ENCODE measurements at places on chromosomes 12 and 14.

DNA sequence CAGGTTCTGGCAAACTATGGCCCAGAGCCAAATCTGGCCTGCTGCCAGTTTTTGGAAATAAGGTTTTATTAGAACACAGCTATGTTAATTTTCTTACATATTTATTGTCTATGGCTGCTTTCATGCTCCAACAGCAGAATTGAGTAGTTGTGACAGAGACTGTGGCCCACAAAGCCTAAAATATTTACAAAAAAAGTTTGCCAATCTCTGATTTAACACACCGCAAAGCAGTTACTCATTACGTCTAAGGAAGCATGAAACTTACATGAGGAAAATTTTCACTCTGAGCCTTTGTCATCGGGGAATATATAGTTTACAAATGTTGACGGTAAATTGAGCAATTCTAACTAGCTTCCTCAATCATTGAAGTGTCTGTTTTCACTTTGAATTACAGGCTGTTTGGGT is 96.5 kb downstream of the UNC79 start:
- DNase-seq: no peak

GRCh38 chr12:42779186-42779859 is 189.8 kb upstream of the PRICKLE1 start:
- no peak for DNase-seq

DNA sequence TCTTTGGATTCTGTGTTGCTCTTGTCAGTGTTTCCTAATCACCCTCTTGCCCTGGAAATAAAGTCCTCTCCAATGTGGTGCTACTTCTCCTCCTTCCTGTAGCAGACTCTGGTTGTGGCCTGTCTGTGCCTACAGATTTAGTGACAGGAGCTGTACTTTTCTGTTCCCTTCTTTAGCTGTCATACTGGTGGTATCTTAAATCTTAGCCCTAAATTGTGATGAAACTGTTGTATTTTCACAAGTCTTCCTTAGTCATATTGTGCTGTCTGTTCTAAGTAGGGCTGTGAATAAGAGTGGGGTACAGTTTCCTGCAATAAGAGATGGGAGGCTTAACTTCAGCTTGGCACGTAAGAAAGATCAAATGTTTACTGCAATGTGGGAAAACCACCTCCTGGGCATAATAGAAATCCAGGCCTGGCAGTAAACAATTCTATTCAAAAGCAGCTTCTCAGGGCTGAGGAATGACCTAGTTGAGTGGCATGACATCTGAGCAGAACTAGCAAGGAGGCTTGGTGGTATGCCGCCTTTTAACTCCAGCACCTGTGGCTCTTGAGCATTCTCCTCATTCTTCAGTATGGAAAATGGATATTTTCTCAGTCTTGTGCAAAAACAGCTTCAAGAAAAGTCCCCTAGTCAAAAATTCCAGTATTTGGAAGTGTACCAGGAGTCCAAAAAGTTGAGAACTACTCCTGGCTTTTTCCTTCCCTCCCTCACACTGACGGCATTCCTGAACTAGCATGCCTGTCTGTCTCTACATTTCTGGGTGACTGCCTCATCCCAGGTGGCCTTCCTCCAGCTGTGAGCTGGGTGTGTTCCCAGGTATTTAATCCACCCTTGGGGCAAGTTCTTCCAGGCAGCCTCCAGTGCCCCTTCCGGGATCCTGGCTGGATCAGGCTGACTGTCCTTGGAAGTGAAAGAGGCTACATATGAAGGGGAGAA is 19.5 kb downstream of the ANO6 start:
- peak; percentile 50 for DNase-seq

- DNase-seq: no peak
These were observed 7.2 kb downstream of the ERC1 start for GRCh38 chr12:998020-998874.

- DNase-seq: no peak
These were observed 22.8 kb downstream of the TMEM19 start for GRCh38 chr12:71708658-71709057.

- DNase-seq: peak; percentile 53
These were observed 3.1 kb downstream of the LRFN5 start for GRCh38 chr14:41609704-41610183.

DNA sequence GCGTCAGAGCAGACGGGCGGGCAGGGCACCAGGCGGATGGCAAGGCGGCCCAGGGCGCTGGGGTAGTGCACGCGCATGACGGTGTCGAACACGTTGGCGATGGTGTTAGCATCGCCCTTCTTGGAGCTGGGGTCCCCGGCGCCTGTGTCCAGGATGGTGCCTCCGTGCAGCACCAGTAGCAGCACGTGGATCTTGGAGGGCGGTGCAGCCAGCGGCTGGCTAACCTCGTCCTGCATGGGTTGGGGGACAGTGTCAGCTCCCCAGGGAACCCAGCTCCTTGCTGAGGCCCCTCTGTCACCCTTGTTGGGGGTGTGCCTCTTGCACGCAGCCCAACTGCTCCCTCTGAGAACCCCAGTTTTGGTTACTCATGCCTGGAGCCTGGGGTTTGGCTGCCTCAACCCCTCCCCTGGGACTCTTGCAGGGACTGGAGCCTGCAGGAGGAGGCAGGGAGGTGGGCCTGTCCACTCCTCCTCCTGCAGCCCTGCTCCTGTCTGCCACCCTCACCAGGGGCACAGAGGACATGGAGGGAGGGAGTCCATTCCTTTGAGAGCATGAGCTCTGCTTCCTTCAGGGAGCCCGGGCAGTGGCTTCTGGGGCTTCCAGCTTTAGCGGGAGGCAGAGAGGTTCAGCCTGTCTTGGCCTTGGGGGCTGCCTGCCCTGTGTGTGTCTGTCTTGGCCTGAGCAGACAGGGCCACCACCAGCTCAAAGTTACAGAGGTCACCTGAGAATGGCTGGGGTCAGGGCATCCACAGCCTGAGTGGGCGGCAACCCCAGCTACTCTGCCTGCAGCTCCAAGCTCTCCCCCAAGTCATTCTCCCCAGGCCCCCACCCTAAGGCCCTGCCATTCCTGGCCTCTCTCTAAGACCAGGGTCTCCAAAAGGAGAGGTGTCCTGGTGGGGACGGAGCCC is 17.1 kb downstream of the ARL6IP4 start:
- DNase-seq: no peak

- DNase-seq: no peak
These were observed 3.9 kb upstream of the FGF23 start for GRCh38 chr12:4383304-4383865.

DNA sequence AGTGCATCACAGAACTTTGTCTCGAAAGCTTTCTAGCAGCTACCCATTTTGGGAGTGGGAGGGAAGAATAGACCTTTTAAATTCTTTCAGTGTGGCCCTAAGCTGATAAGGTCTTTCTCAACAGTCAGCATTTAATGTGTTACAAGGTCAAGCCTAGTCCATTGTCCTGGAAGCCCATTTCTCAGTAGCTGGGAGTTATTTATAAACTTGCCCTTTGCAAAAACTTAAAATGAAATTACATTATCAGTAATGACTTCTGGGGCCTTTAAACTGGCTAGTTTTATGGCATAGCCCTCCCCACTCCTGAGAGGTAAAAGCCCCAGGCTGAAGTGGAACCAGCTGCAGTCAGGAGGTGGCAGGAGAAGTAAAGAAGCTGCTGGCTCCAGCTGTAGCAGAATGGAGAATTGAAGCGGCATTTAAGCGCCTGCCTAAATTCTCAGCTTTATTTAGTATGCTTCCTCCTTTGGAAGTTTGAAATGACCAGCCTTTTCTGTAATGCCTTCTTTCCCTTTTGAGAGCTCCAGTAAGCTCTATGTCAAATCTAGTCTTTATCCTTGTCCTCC is 12.4 kb downstream of the COPZ1 start:
- no peak for DNase-seq

- DNase-seq: no peak
These were observed 31.4 kb downstream of the MVK start for GRCh38 chr12:109605016-109605415.

- no peak for DNase-seq
These were observed 108.7 kb upstream of the PRICKLE1 start for GRCh38 chr12:42698213-42698612.

DNA sequence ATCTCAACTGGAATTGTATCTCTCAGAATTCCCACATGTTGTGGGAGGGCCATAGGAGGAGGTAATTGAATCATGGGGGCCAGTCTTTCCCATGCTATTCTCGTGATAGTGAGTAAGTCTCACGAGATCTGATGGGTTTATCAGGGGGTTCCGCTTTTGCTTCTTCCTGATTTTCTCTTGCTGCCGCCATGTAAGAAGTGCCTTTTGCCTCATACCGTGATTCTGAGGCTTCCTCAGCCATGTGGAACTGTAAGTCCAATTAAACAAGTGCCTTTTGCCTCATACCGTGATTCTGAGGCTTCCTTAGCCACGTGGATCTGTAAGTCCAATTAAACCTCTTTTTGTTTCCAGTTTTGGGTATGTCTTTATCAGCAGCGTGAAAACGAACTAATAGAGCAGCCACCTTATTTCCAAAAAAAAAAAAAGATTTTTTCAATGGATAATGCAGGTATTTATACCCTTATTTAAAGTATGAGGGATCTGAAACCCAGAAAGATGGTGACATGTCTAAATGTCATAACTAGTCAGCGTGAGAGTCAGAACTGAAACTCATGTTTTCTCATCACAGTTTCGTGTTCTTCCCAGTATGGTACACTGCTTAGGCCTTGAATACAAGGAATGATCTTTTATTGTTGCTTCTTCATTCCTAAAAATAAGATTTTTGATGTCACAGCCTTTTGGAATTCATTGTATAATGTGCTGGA is 89.6 kb downstream of the ERC1 start:
- DNase-seq: no peak

- no peak for DNase-seq
These were observed 13.2 kb upstream of the LGALS3 start for GRCh38 chr14:55115861-55116245.

- DNase-seq: no peak
These were observed 243.1 kb downstream of the ERC1 start for GRCh38 chr12:1234073-1234472.

- peak; percentile 60 for DNase-seq
These were observed 152.9 kb downstream of the SLC41A2 start for GRCh38 chr12:104805186-104805585.

GRCh38 chr12:80643961-80644360 is 63.5 kb upstream of the MYF6 start:
- DNase-seq: peak; percentile 70

GRCh38 chr12:29220632-29221336 is 71.7 kb downstream of the FAR2 start:
- no peak for DNase-seq

DNA sequence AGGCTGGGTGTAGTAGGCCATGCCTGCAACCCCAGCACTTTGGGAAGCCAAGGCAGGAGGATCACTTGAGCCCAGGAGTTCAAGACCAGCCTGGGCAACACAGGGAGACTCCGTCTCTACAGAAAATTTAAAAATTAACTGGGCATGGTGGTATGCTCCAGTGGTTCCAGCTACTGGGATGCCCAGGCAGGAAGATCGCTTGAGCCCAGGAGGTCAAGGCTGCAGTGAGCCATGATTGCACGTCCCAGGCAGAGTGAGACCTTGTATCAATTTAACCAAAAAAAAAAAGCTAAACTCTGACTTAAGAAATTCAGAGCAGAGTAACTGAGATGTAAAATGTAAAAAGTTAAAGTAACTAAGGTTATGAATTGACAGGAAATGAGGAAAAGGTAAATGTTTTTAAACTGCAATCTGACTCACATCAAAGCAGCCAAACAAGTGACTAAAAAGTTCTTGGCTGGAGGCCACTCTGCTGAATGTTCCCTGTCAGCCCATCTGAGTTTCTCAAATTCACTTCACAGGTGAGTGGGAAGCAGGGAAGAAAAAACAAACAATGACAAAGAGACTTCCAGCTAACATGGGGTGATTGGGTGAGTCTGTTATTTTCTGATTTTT is 21.3 kb downstream of the PRKD1 start:
- no peak for DNase-seq

- DNase-seq: peak; percentile 56
These were observed 176.7 kb downstream of the NUAK1 start for GRCh38 chr12:105961821-105962671.

- no peak for DNase-seq
These were observed 15.8 kb downstream of the KRT71 start for GRCh38 chr12:52537101-52537500.

GRCh38 chr14:35390577-35391387 is 13.8 kb downstream of the NFKBIA start:
- peak; percentile 32 for DNase-seq

DNA sequence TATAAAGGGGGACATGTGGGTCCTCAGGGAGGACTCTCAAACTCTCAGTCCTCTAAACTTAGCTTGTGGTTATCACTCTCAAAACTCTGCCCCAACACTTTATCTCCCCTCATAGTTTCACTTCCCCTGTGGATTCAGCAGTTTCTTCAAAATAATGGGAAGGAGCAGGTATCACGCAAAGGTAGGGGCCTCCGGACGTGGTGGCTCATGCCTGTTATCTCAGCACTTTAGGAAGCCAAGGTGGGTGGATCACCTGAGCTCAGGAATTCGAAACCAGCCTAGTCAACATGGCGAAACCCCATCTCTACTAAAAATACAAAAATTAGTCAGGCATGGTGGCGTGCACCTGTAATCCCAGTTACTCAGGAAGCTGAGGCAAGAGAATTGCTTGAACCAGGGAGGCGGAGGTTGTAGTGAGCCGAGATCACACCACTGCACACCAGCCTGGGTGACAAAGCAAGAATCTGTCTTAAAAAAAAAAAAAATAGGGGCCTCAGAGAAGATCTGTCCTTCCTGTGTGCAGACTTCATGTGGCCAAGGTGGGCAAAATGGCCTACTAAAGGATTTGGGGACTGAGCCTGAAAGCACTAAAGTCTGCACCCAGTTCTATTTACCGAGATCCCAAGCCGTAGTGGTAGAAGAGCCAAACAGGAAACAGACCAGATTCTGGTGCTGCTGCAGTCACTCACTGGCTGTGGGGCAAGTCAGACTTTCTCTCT is 6.4 kb downstream of the ITGB7 start:
- DNase-seq: no peak

DNA sequence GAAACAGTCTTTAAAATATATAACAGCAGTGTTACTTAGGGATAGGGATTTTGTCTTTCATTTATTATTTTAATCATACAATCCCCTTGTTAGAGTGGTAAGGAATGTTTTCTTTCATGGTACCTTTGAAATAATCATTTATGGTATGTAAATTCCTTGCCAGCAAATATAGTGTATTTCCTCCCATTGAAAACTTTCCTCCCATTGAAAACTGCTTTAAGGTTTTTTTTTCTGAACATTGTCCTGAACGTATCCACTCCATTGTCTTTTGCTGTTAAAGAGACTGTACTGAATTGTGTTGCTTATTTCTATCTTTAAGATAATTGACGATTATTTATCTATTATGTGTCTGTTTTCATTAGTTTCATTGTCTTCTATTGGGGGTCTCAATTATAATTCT is 83.5 kb downstream of the PPHLN1 start:
- no peak for DNase-seq

- peak; percentile 32 for DNase-seq
These were observed 62.4 kb upstream of the MED13L start for GRCh38 chr12:116339800-116340371.

GRCh38 chr14:20956376-20956976 is 1.2 kb downstream of the RNASE2 start:
- no peak for DNase-seq

- DNase-seq: peak; percentile 99
These were observed 120.3 kb downstream of the FBXL14 start for GRCh38 chr12:1474041-1474573.

GRCh38 chr14:58488550-58488949 is 61.0 kb downstream of the KIAA0586 start:
- DNase-seq: peak; percentile 75

Measured in fibroblast of skin of back (primary cell).